ENCODE measurements at places on chromosomes 11 and 22.
A peak's percentile ranks its signal among the peaks of the same experiment; 100 is the strongest.

- no peak for DNase-seq
These were observed 23.5 kb downstream of the SUN2 start for GRCh38 chr22:38732251-38732815.

DNA sequence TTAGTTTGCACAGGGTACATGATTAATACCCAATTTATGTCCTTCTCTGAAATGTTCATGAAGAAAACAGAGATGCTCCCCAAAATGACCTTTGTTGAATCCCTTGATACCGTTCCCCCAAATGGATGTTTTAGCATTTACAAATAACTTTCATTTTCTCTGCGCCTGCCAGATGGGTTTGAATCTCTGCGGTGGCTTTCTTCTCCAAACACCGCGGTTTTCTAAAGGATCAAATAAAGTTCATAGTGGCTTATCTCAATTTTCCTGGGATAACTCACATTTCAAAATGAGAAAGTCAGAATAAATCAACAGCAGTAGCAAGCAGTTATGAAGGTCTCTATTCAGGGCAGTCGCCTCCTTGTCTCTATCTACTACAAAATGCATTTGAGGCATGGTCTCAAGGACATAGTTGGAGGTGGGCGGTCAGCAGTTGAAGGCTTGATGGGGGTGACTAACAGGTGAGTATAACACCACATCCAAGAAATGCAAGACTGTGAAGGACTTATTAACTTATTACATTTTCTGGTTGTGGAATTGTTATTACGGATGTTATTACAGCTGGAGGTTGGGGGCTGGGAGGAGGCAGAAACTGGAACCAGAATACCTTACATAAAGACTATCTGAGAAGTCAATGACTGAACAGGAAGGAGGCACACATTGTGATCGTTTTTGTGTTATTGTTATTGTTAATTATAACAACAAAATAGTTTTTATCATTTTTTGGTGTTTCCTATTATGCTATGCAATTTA lies 1513.3 kb downstream of the FAM181B start:
- no peak for DNase-seq

DNA sequence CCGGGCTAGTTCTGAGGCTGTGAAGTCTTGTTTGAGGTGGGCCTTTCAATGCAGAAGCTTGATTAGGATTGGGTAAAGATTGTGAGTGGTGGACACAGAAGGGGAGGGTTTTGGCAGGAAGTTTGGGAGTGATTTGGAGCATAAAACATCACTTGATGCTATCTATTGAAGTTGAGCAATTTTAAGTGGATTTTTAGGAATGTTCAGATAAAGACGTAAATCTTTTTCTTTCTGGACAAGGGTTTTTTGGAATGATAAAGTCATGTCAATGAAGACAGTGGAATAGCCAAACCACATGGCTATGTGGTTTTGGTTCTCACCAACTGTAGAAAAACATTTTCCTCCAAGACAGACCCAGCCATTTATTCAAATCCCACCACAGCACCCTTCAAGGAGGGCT lies 111.2 kb upstream of the SNX19 start:
- DNase-seq: no peak

- DNase-seq: no peak
These were observed 15.2 kb upstream of the FCHSD2 start for GRCh38 chr11:73157101-73158010.

DNA sequence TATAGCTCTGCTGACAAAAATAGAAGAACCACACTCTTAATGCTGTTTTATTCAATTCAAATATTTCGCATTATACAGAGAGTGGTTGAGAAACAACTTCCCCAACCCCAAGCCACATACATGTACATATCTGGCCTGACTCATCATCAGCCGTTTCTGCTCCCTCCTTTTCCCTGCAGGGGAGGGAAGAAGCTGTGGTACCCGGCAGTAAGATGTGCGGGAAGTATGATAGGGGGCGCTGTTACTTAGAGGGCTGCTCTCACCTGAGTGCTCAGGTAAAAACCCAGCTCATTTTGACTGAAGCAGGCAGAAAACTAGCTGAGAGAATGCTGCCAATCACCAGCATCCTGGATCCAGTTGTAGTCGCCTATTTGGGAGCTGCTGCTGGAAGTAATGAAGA lies 85.5 kb downstream of the NELL1 start:
- no peak for DNase-seq

DNA sequence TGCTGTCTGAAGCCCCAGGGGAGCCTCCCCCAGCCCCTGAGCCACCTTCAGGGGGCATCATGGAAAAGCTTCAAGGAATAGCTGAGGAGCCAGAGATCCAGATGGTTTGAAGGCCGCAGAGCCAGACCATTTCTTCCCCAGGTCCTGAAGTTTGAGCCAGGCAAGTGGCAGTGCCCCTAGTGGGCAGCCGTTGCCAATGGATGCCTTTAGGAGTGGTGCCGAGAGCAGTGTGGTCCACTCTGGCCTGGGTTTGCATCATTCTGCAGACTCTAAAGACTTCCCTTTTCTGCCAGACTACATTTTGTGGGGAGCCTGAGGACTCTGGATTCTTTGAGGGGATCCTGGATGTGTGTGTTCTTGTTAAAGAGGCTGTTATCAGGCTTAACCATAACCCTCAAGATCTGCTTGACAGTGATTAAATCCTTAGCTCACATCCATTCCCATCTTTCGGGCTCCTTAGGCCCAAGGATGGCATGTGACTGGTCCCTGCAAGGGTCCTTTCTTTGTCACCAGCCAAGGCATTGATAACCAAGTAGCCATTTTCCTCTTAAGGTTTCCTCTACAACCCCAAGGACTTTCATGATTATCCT lies 13.1 kb downstream of the HINFP start:
- no peak for DNase-seq

DNA sequence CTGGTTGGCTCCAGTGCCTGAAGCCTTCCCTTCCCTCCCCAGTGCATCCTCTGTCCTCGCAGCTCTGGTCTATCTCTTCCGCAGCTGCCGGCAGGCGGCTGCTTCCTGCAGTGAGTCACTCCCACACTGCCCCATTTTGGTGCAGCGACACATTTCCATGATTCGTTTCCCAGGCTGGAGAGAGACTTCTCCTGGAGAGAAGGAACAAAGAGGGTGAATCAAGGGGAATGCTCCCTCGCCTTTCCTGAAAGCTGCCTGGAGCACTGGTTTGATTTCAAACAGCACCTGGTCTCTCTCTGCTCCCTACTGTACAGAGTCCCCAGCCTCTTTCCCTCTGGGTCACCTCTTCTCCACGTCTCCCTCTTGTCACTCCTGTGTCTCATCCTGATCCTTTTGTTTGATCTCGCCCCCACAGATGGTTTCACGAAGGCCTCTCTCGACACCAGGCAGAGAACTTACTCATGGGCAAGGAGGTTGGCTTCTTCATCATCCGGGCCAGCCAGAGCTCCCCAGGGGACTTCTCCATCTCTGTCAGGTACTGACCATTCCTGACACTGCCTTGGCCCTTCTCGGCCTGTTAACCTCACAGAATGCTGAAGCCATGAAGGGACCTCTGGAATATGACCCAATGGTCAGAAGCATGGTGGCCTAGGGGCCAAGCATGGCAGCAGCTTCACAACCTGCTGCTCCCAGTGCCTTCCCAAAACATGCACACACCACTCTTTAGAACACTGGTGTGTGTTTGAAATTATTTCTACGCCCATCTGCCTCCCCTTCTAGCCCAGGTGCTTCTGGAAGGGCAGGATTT lies at the start of gene TMA7B:
Gene TMA7B (plus strand): TSS at position 758 of the 808 bp plus-strand sequence. CDS start 3,978 bp downstream, outside the sequence.
- DNase-seq: no peak

- DNase-seq: no peak
These were observed 21.6 kb downstream of the IMMP1L start for GRCh38 chr11:31487848-31488247.

- no peak for DNase-seq
These were observed 276.7 kb upstream of the API5 start for GRCh38 chr11:43035086-43035485.

GRCh38 chr11:65182258-65183170 lies 786 bp downstream of the CAPN1 start:
- no peak for DNase-seq

GRCh38 chr22:46432164-46433068 lies 96.9 kb downstream of the TRMU start:
- peak; percentile 19 for DNase-seq

- DNase-seq: no peak
These were observed 26.3 kb upstream of the SORL1-AS1 start for GRCh38 chr11:121478895-121479697.

- DNase-seq: no peak
These were observed 2.9 kb downstream of the DGCR6L start for GRCh38 chr22:20316844-20317401.

DNA sequence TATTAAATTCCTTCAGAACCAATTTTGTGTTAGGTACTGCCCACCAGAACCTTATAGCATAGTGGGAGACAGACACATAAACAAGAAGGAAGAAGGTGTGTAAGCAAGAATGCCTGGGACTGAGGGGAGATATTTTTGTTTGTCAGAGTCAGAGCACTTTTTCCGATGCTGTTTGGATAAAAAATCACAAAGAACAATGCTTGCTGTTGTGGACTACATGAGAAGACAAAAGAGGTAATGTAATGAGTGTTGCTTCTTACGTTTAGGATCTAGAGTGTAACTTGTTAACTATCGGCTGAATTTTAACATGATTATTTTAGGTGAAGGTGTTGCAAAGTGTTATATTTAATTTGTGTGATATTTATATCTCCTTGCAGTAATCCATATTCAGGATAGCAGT lies 84.9 kb downstream of the ATM start:
- no peak for DNase-seq

- no peak for DNase-seq
These were observed 550.4 kb downstream of the DLG2 start for GRCh38 chr11:85076535-85077330.

DNA sequence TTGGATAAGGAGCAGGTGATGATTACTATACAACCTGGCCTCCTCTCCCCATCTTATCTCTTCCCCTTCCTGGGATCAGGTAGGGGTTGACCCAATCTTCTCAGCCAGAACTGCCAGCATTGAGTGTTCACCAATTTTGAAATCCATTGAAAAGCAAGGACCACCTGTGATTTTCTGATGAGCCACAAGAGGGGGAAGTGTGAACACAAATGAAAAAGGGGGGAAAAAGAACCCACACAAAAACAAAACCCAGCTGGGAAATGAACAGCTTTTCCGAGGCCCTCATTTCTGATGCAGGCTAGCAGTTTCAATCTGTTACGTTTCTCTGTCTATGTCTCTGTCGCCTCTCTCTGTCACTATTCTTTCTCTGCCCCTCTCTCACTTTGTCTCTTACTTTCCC lies 161.9 kb downstream of the INSC start:
- DNase-seq: no peak

GRCh38 chr22:44821741-44822475 lies 69.5 kb downstream of the ARHGAP8 start:
- DNase-seq: no peak

GRCh38 chr22:45435544-45436139 lies 22.1 kb downstream of the RIBC2 start:
- peak; percentile 73 for DNase-seq

DNA sequence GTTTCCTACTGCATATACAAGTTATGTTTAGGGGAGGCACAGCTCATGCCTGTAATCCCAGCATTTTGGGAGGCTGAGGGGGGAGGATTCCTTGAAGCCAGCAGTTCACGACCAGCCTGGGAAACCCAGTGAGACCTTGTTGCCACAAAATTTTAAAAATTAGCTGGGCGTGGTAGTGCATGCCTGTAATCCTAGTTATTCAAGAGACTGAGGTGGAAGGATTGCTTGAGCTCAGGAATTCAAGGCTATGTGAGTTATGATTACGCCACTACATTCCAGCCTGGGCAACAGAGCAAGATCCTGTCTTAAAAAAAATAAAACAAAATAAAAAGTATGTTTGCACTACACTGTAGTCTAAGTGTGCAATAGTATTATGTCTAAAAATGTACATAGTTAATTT lies 108.8 kb upstream of the TEAD1 start:
- no peak for DNase-seq

- no peak for DNase-seq
These were observed 29.0 kb upstream of the PARVG start for GRCh38 chr22:44151676-44152075.

GRCh38 chr22:37913233-37913721 lies 7.2 kb downstream of the MICALL1 start:
- no peak for DNase-seq

DNA sequence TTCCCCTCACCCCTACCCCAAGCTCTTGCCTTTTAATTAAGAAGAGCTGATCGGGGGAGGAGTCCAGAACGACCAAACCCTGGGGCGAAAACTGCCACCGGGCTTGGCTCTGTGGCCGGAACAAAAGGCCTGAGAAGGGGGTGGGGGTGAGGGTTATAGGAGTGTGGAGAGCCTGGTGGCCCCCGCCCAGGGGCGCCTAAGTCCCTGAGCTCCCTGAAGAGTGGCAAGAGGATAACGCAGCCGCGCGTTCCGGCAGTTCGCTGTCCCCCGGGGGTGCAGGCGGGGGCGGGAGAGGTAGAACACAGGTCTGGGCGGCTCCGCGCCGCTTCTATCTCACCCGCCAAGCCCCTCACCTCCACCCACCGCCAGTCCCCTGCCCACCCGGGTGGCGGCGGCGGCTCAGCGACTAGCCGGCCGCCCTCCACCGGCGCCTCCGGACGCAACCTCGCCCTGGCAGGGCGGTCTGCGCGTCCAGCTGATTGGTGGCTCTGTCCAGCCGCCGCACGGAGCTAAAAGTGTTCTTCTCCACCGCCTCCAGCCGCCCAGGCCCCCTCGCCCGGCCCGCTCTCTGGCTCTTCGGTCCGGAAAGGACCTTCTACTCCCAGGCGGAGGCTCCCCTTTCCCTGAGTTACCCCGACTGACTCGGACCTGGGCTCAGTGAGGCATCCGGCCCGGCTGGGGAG lies 18.7 kb upstream of the BDNF start:
- no peak for DNase-seq

- no peak for DNase-seq
These were observed 54.5 kb downstream of the MED15 start for GRCh38 chr22:20561882-20562281.

DNA sequence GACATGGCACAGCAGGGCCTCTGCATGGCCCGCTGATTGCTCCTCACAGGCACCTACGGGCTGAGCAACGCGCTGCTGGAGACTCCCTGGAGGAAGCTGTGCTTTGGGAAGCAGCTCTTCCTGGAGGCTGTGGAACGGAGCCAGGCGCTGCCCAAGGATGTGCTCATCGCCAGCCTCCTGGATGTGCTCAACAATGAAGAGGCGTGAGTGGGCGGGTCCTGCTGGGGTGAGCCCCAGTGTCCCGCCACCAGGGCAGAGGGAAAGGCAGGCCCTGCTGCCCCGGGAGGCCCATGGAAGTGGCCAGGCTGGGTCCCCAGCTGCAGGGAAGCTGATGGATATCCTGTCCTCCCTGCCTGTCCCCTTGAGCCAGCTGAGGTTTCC lies 18.6 kb upstream of the DGCR8 start:
- DNase-seq: no peak

All from stimulated activated effector memory CD8-positive, alpha-beta T cell treated with anti-CD3 and anti-CD28 coated beads, Interleukin-12 subunit alpha, Interleukin-12 subunit beta, amount 100 ng/mL, for 72 hours (primary cell).